ENCODE measurements at places on chromosomes 11 and 22. TPM values are rescaled to one million over a fixed set of nuclear protein-coding genes. Genes with fewer than 3 reads are reported as not detected.

The OR52N4 gene
- not detected for total RNA-seq

The TRIM68 gene
- 11.3 TPM for total RNA-seq

The OR5B21 gene
- total RNA-seq, result not detected

The MUC5AC gene
- not detected for total RNA-seq

The PHETA2 gene
- total RNA-seq, result 23.4 TPM

The RTN4R gene
- 1.2 TPM for total RNA-seq

The MS4A1 gene
- total RNA-seq, result not detected

The GNAZ gene
- 0.86 TPM for total RNA-seq

The SYT8 gene
- total RNA-seq, result not detected

The PKP3 gene
- 0.27 TPM for total RNA-seq

The PRR33 gene
- not detected for total RNA-seq

The VEGFB gene
- 98.1 TPM for total RNA-seq

The F2 gene
- total RNA-seq, result not detected

The SMTNL1 gene
- not detected for total RNA-seq

The BSCL2 gene
- 31.1 TPM for total RNA-seq

The ZPR1 gene
- 48.6 TPM for total RNA-seq

The ISX gene
- not detected for total RNA-seq

The NEAT1 gene
- 957 TPM for total RNA-seq

The PGR gene
- total RNA-seq, result not detected

The OR5P2 gene
- not detected for total RNA-seq

The MCHR1 gene
- total RNA-seq, result not detected

The GPHA2 gene
- total RNA-seq, result not detected

The TTC36 gene
- total RNA-seq, result 0.60 TPM
